Dorsolateral prefrontal cortex (tissue), 122 donors: ENCODE measurements at places on chromosomes 2 and 18.

DNA sequence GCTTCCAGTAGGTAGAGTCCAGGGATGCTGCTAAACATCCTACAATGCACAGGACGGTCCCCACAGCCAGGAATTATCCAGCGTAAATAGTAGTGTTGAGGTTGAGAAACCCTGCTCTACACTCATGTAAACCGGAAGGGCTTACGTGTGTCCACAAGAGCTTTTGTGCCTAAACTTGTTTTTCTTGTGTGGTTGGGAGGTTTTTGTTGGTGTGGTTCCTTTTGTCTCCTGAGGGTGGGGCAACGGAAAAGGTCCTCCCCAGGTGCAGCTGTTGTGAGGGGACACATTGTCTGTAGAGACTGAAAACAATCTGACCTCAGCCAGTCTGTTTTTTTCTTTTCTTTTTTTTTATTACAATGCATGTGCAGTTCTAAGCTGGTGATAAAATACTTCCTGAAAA, 72.7 kb upstream of the MGAT5 start:
- DNase-seq = no peak

- DNase-seq = no peak
Observed at GRCh38 chr18:25229920-25230319, 122.0 kb downstream of the ZNF521 start.

DNA sequence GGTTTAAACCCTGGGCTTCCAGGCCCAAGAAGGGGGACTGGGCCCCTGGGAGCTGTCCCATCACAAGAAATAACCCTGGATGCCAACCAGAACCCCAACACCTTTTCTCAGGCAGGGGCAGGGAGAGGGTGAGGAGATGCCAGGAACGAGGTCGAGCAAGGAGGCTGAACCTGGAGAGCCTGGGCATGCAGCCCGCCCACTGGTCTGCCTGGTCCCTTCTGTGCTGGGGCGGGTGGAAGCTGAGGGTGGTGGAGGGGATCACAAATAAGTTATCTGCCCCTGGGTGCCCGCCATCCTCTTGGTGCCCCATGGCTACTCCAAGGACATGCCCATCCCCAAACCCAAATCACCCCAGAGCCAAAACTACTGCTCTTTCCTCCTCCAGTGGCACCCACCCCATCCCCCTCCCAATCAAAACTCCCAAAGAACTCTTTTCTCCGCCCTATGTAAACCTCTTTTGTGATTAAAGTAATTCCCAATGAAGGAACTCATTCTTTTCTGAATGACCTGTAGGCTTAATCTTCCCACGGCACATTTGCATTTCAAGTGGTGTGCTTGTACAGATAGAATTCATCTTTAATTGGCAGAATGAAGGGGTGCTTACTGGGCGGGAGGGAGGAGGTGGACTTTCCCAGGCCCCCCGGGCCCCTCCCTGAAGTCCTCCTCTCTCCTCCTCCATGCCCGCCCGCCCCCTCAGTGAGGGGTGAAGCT, 47.9 kb downstream of the EFR3B start:
- DNase-seq = no peak

GRCh38 chr2:110888411-110888810, 156.0 kb downstream of the ACOXL start:
- no peak for DNase-seq

- no peak for DNase-seq
Observed at GRCh38 chr2:117785740-117786139, 28.8 kb upstream of the DDX18 start.
